ENCODE measurements at places on chromosomes 2 and 18.

DNA sequence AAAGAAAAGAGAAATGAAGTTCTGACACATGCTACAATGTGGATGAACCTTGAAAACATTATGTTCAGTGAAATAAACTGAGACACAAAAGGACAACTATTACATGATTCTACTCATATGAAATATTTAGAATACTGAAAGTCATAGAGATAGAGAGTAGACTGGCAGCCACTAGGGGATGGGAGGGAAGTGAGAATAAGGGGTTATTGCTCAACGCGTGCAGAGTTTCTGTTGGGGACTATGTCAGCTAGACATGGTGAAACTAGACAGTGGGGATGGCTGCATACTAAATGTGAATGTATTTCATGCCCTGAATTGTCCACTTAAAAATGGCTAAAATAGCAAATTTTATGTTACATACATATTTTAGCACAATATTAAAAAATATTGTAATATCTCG is 108.7 kb upstream of the ATL2 start:
- no peak for DNase-seq

- DNase-seq = no peak
Measured at GRCh38 chr2:39735648-39736047, 43.4 kb downstream of the THUMPD2 start.

DNA sequence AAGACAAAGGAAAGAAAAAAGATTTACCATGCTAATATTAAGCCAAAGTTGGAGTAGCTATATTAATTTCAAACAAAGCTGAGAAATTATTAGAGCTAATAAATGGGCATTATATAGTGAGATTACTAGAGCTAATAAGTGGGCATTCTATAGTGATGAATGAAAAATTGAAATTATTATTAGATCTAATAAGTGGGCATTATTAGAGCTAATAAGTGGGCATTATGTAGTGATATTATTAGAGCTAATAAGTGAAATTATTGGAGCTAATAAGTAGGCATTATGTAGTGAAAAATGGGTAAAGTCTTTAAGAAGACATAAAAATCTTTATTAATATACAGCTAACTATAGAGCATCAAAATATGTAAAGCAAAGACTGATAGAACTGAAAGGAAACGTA is 745.7 kb downstream of the TRIB2 start:
- DNase-seq = no peak

DNA sequence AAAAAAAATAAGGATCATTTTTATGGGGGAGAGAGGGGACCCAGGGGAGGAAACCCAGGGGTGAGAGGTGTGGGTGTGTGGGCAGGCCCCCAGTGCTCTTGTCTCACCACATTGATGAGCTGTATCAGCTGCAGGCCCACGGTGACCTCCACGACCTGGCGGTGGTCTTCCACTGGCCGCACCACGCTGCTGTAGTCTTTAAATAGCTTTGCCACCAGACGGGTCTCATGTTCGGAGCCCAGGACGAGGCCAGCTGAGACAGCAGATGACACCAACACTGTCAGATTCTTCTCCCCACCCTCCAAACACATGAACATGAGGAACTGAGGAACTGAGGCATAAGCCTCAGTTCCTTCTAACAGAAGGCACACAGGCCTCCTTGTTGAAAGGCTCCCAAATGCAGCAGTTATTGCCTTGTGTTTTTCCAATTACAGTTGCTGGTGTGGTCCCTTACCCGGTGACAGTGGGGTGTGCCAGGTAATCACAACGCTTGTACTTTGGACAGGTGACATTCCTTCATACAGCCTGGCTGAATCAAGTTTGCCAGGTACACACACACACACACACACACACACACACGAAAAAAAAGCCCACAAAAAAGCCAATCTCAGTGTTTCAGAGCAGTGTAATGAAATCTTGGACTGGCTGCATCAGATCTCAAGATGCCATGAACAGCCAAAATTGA is 4.7 kb downstream of the CHRNA1 start:
- DNase-seq = no peak

- no peak for DNase-seq
Measured at GRCh38 chr2:98388081-98388480, 41.8 kb downstream of the CNGA3 start.

DNA sequence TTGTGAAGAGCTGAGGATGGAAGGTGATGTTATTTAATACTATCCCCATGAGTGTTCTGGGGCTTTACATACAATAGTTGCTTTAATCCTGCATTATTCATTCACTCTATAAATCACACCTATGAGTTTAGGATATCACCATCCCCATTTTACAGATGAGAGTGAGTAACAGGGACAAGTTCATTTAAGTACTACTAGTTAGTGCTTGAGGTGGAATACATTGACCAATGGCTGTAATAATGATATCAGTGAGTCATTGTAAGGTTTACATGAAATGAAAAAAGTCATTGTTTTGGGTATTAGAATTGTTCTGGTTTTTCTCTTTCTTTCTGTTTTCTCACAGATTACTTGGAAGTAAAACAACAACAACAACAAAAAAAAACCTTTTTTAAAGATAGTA is 42.5 kb downstream of the TANC1 start:
- DNase-seq = no peak

- DNase-seq = no peak
Measured at GRCh38 chr2:56674084-56674483, 490.3 kb downstream of the CCDC85A start.

DNA sequence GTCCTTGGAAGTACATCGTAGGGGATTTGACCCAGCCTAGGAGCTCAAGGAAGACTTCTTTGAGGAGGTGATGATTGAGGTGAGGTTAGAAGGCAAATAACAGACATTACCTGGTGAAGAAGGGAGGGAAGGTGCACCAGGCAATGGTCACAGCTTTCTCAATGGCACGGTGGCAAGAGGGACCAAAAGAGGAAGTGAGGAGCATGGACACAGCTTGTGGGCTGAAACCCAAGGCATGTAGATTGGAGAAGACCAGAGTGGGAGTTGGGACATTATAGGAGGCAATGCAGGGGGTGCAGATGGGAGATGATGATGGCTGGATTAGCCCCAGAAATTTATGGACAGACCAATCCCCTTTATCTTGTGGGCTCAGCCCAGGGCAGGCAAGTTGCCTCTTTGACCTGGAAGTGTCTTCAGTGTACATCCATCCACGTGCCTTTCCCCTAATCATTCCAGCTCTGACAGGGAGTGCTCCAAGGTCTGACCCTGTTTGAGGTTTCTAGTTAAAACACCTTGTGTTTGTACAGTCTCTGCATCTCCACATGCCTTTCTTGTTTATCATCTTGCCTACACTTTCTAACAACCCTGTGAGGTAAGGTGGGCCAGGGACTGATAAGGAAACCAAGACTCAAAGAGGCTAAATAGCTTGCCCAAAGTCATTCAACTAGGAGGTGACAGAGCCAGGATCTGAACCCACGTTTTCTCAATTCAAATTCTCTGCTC is 59.1 kb downstream of the NRP2 start:
- no peak for DNase-seq

GRCh38 chr2:121185111-121185510 is 99.9 kb downstream of the TFCP2L1 start:
- DNase-seq = no peak

DNA sequence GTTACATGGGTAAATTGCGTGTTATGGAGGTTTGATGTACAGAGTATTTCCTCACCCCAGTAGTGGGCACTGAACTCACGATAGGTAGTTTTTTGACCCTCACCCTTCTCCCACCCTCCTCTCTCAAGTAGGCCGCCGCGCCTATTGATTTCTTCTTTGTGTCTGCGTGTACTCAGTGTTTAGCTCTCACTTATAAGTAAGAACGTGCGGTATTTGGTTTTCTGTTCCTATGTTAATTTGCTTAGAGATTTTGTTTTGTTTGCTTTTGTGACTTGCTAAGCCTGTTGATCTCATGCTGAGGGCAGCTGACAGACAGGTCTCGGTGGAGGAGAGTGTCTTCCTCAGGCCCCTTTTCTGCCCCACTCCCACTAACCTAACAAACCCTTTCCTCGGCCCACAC is 36.2 kb downstream of the ACOXL start:
- DNase-seq = no peak

DNA sequence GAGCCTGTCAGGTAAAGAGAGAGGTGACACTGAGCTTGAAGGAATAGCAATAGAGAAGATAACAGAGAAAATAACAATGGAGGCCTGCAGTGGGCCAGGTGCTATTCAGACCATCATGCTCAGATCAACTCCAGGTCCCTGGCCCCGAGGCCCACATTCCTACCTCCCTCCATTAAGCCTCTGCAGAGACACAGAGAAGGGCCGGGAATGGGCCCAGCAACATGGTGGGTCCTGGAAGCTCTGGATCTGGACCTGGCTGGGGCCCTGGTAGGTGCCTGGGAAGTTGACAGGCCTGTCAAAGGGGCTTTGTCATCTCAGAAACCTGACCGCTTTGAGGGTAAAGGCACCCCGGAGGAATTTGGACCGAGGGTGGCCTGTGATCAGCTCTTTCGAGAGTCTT is 159.7 kb upstream of the GLI2 start:
- no peak for DNase-seq
